ENCODE measurements at places on chromosomes 7 and 10.

DNA sequence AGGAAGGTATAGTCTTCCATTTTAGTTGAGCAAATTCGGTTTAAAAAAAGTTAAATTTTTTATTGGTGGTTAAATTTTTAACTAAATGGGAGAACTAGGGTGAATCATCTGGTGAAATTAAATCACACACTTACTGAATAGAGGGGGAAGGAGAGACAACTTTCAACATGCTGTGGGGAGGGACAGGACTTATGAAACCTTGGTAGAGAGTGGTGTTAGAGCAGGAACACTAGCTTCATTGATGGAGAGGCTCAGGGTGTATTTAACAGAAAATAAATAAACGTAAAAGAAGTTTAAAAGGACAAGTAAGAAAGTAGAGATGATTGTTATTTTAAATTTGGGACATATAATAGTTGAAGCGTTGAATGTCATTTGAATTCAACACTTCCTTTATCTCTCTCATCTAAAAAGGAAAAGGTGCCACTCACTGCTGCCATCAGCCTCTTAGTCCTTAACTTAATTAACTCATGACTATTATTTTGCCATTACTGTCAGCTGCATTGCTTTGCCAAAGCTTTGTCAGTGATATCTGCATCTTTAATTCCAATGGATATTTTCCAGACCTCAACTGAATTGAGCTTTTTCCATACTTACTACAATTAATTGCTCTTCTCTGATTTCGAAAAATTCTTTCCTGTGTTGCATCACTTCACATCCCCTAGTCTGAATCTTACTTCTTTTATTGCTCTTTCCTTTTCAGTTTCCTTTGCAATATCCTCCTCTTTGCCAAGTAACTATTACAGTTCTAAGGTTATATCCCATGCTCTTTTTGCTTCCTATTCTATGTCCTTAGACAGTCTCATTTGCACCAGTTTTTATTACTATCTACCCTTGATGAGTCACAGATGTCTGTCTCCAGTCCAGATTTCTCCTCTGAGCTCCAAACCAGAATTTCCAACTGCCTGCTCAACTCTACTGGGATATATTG is 71.7 kb downstream of the GNAT3 start:
- no peak for DNase-seq

GRCh38 chr10:24556750-24557742 is 166.6 kb downstream of the ARHGAP21 start:
- peak; percentile 58 for DNase-seq

DNA sequence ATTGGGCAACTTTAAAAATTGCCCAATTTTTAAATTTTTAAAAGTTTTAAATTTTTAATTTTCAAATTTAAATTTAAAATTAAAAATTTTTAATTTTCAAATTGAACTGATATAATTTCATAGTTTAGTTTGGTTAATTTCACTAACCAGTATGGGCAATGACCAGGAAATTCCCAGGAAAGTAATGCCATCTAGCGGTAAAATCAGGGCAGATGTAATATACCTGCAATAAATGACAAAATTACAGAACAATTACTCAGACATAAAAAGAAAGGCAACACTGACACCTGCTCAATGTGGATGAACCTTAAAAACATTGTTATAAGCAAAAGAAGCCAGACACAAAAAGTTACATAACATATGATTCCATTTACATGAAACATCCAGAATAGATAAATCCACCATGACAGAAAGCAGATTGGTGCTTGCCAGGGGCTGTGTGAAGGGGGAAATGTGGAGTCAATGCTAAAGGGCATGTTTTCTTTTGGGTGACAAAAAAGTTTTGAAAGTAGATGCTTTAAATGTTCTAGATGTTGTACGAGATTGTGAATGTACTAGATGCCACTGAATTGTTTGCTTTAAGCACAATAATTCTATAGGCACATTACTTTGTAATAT is 28.6 kb upstream of the SLC16A12 start:
- no peak for DNase-seq

GRCh38 chr7:107332488-107333269 is 137.2 kb upstream of the GPR22 start:
- no peak for DNase-seq

- no peak for DNase-seq
Observed at GRCh38 chr7:26538216-26538615, 246.6 kb downstream of the SNX10 start.

- no peak for DNase-seq
Observed at GRCh38 chr7:82382276-82382675, 61.3 kb downstream of the CACNA2D1 start.

DNA sequence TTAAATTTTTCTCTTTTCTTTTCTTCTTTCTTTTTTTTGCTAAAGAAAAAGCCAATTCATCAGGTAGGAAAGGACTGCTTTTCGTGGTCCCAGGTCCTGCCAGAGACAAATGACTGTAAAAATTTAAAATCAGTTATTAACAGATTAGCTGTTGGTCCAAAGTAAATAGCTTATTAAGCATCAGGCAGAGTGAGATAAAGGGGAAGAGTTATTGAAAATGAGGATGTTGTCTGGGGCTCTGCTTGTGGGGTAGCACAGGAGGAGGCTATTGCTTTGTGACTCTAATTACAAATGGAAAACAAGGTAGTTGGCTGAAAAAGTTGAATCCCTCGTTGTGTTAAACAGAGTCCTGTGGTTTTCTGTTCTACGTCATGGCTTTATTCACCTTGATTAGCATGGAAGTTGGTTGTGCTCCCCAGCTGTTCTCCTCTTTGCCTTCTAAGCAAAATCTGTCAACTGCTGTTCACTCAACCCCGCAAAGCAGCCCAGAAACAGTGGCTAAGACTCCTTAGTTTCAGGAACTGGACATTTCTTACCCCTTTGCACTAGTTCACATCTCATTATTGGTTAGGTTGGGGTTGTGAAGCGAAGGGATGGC is 128.9 kb downstream of the SNX10 start:
- no peak for DNase-seq

GRCh38 chr10:7626283-7626682 is 40.5 kb downstream of the ITIH5 start:
- no peak for DNase-seq

GRCh38 chr7:24401628-24402593 is 117.9 kb downstream of the NPY start:
- DNase-seq, result no peak

DNA sequence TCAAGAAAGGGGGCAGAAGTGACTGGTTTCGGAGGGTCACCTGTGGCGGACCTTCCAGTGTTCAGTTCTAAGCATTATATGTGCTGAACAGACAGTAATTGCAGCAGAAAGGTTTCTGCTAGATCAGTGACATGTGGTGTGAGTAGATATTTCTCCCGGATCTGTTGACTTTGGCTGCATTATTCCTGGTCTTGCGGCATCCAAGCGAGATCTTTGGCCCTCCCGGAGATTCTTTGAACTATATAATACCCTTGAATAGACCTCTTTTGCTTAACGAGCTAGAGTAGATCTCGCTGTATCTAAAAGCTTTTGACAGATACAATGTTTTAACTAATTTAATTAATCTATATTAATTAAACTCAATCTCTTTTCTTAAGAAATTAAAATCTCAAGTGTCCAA is 99.8 kb downstream of the PTN start:
- DNase-seq, result no peak

DNA sequence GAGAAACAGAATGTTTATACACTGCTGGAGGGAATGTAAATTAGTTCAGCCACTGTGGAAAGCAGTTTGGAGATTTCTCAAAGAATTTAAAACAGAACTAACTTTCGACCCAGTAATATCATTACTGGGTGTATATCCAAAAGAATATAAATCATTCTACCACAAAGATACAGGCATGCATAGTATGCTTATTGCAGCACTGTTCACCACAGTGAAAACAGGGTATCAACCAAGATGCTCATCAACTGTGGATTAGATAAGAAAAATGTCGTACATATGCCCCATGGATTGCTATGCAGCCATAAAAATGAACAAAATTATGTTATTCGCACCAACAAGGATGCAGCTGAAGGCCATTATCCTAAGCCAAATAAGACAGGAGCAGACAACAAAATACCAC is 343.1 kb upstream of the KCND2 start:
- no peak for DNase-seq

DNA sequence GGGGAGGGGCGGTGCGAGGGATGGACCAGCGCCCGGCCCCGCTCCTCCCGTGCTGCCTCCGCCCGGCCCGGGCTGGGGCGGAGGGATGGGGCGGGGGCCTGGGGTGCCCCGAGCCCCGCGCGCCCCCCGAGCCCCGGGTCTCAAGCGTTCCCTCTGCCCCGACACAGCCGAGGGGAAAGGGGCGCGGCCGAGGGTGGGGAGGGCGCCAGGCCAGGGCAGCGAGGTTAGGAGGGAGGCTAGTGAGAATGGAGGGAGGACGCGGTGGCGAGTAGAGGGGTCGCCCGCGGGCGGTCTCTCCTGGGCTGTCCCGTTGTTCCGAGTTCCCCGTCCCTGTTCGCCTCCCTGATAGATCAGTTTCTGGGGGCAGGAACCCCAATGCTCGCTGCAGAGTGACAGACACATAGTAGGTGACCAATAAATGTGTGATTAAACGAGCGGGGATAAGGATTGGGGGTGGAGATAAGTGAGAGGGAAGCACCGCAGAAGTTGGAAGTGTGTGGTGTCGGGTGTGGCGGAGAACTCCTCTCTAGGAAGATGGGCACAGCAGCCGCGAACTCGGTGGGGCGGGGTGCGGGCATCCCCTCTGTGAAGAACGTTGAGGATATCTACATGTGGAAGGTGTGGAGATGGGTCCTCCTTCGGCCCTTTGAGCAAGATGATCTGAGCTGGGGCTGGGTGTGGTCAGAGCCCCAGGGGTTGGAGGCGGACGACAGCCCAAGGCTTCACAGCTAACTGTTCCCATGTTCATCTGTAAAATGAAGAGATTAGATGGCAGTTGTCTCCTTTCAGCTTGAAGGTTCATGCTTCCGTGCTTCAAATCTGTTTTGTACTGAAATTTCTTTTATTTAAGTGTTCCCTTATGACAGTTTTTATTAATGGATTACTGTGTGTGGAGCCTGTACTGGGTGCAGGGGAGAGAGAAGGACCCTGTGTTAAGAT is 580 bp downstream of the ZNF775 start:
- no peak for DNase-seq

DNA sequence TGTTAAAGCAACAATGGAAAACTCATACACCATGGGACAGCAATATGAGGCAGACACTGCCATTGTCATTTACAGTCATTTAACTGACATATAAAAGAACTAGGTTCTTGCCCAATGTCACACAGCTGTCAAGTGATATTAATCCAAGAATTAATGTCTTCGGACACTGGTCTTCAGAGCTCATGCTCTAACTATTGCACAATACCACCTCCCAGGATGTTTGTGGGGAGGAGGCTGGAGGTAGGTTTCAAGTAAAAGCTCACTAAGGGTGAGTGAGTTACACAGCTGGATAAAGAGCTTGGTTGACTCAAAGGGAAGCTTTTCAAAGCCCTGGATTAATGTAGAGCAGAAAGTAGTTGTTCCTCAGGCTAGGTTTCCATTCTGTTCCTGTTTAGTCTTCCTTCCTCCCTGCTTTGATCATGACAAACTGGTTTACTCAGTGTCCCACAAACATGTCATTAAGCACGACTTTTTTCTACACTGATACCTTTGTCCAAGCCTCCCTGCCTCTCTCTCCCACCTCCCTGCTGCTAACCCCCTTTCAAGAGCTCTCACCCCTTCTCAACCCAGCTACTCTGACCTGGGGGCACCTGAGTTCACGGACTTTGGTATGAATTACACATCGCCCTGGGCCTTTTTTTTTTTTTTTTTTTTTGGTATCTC is 987 bp upstream of the EXOC6 start:
- no peak for DNase-seq

- no peak for DNase-seq
Observed at GRCh38 chr7:32227746-32228145, 157.5 kb upstream of the PDE1C start.

DNA sequence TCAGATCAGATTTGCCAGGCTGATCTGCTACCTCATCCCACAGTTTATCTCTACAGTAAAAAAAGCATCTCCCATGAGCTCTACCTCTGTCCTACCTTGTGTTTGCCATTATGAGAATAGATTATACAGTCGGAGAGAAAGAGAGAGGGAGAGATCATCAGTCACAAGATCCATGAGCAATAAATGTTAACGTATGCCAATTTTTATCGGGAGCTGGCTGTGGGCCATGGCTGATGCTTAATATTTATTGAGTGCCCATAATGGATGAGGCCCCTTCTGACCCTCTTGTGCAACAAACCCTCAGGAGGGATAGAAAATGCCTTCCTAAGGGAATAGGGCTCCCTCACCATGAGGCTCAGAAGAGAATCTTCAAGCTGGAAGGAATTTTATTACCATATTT is 52.8 kb downstream of the C10orf90 start:
- no peak for DNase-seq

- no peak for DNase-seq
Observed at GRCh38 chr10:83262434-83262833, 876.9 kb upstream of the GHITM start.

- DNase-seq, result no peak
Observed at GRCh38 chr7:124130-124949, 68.0 kb upstream of the FAM20C start.

GRCh38 chr10:132989476-132990415 is 47.4 kb upstream of the CFAP46 start:
- DNase-seq, result no peak

- no peak for DNase-seq
Observed at GRCh38 chr7:140055833-140056232, 6.9 kb downstream of the PARP12 start.

GRCh38 chr7:45987521-45988290 is 66.6 kb upstream of the IGFBP3 start:
- DNase-seq, result no peak

GRCh38 chr7:116356979-116357378 is 142.6 kb upstream of the CAV2 start:
- DNase-seq, result no peak

GRCh38 chr10:71770789-71771188 is 2.5 kb downstream of the VSIR start:
- DNase-seq, result no peak

GRCh38 chr10:28875549-28876081 is 198.3 kb downstream of the BAMBI start:
- DNase-seq, result no peak

DNA sequence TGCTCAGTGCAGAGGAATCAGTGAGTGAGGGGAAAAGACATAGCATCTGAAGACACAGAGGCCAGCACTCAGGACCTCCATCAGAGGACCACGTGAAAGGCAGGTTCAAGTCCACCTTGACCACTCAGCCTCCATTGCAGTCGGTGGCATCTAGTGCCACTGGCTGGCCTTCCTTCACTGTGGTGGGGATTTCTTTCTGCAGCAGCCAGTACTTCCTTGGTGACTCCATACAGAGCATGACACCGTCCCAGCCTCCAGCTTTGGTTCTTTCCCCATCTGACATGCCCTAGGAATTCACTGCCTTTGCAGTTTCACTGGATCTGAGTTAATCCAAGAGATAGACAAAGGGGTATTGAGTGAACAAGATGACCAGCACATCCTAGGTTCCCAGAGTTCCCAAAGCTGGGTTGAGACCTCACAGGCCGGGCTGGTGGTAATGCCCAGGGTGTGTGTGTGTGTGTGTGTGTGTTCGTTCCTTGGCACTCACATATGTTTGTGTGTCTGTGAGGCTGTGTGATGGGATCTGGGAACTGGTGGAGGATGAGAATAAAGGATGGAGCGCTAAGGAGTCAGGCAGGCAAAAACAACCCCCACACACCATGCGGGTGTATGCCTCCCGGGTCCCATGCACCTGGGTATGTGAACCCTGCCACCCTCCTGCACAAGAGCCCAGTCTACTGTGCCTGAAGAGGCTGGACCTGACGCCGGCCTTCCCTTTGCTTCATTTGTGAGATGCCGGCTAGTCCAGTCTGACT is 57.8 kb downstream of the SYPL1 start:
- DNase-seq, result no peak

All from T-helper 2 cell (primary cell).